Immature natural killer cell (primary cell): ENCODE measurements at places on chromosomes 11 and 22. TPM values are rescaled to one million over a fixed set of nuclear protein-coding genes. Genes with fewer than 3 reads are reported as not detected.
A peak's percentile ranks its signal among the peaks of the same experiment; 100 is the strongest.

- H3K4me3 ChIP-seq, result no peak overlapping the region
- no peaks in the 10 kb centered on the region for H3K36me3 ChIP-seq
- peaks cover 6% of the 10 kb centered on the region for H3K4me1 ChIP-seq
- H3K27ac ChIP-seq, result peak overlapping the region; percentile 62
- peak; percentile 50 for DNase-seq
These were observed 11.8 kb upstream of the MIEF1 start for GRCh38 chr22:39490135-39490798.

DNA sequence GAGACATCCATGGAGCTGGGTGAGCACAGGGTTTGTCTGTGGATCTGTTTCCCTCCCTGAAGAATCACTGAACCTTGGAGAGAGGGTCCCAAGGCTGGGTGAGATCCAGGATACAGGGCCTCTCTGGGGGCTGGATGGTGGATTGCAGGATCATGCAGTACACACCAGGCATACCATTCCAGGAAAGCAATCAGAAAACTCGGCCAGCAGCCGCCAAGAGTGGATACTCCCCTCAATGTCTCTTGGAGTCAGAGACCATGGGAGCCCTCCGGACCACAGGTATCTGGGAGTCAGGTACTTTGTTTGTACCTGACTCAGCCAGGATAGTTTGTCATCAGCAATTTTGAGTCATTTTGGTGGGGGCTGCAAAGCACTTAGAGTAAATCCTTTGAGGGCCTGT is 14.6 kb upstream of the SYT13 start:
- DNase-seq, result no peak
- no peak overlapping the region for H3K27ac ChIP-seq

IL18BP gene
- polyA plus RNA-seq, result 8.6 TPM

MOGAT2 gene
- not detected for polyA plus RNA-seq

SNX32 gene
- 1.6 TPM for polyA plus RNA-seq

OR52K2 gene
- polyA plus RNA-seq, result not detected

GRCh38 chr22:19438298-19438697 is 6.0 kb downstream of the MRPL40 start:
- peak overlapping the region; percentile 20 for H3K27ac ChIP-seq
- DNase-seq, result no peak
- no peaks in the 10 kb centered on the region for H3K27me3 ChIP-seq
- no peak overlapping the region for H3K4me3 ChIP-seq
- H3K36me3 ChIP-seq, result no peaks in the 10 kb centered on the region

OTOG gene
- not detected for polyA plus RNA-seq

DNA sequence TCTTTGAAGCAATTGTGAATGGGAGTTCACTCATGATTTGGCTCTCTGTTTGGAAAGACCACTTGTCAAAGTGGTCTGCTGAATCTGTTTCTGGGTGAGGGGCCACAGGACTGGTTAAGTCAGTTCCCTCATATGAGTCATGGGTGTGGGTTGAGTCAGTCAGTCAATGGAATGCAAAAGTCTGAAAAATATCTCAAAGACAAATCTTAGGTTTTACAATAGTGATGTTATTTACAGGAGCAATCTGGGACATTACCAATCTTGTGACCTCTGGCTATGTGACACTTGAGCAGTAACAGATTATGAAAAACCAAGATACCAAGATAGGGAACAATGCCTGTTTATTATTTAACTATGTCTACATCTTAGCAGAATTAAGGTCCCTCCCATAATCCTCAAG is 311.6 kb downstream of the AASDHPPT start:
- no peak overlapping the region for H3K27ac ChIP-seq
- H3K4me3 ChIP-seq, result no peak overlapping the region
- no peaks in the 10 kb centered on the region for H3K36me3 ChIP-seq
- H3K27me3 ChIP-seq, result no peaks in the 10 kb centered on the region
- DNase-seq, result no peak

KCNJ11 gene
- not detected for polyA plus RNA-seq

GRCh38 chr11:33777906-33778305 is 3.6 kb upstream of the FBXO3 start:
- H3K4me3 ChIP-seq, result no peak overlapping the region
- H3K4me1 ChIP-seq, result peaks cover 23% of the 10 kb centered on the region
- no peak overlapping the region for H3K27ac ChIP-seq

GRCh38 chr22:19863571-19863970 is 8.9 kb upstream of the GNB1L start:
- H3K4me1 ChIP-seq, result no peaks in the 10 kb centered on the region
- H3K36me3 ChIP-seq, result no peaks in the 10 kb centered on the region
- no peak overlapping the region for H3K27ac ChIP-seq
- H3K4me3 ChIP-seq, result no peak overlapping the region
- peaks cover 3% of the 10 kb centered on the region for H3K27me3 ChIP-seq

DNA sequence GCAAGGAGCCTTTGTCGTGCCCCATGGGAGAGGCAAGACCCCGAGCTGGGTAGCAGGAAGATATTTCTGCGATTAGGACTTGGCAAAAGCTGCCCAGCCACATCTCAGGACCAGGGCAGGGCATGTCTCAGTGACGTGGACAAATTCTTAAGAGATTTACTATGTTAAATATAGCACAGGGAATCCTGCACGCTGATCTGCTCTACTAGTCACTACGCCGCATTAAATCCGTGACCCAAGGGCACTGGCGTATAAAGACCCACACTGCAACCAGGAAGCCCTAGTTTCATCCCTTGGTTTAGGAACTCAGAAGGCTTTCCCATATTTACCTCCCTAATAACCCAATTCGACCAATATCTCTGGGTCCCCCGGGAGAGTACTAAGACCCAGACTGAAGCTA is 35.1 kb downstream of the AP1B1 start:
- H3K36me3 ChIP-seq, result peaks cover 43% of the 10 kb centered on the region
- no peaks in the 10 kb centered on the region for H3K4me1 ChIP-seq
- no peaks in the 10 kb centered on the region for H3K27me3 ChIP-seq

GRCh38 chr22:24418786-24419474 is 8.5 kb upstream of the ADORA2A start:
- no peak overlapping the region for H3K4me3 ChIP-seq
- no peak overlapping the region for H3K27ac ChIP-seq
- DNase-seq, result no peak
- peaks cover 9% of the 10 kb centered on the region for H3K36me3 ChIP-seq
- H3K4me1 ChIP-seq, result no peaks in the 10 kb centered on the region

DNA sequence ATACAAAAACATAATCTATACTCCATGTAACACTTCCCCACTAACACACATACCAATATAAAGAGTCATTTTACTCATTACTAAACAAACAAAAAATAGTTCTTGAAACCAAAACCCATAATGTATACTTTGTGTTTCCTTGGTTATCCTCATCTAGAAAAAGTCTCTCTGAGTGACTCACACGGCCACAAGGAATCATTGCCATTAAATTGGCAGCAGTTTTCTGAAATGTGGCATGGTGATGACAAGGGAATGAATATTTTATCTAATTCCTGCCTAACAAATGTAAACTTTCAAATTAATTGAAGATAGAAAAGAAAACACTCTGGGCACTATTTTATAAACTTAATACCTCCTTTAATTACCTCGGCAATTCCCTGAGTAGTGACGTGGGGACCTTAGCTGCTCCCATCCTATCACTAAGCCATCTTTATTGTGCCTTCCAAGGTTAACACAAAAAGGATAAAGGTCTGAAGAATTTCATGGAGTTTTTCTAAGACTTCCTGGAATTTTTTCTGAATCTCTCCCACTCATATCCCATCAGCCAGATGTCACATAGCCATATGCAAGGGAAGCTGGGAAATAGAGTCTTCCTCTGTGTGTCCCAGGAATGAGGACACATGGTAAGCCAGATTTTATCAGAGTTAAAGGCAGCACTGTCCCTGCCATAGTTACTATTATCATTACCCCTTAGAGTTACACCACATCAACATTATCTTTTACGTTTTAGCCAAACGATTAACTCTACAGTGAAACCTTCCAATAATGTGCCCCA is 857.2 kb upstream of the TENM4 start:
- no peaks in the 10 kb centered on the region for H3K4me1 ChIP-seq
- H3K27me3 ChIP-seq, result no peaks in the 10 kb centered on the region
- no peak for DNase-seq
- no peak overlapping the region for H3K4me3 ChIP-seq
- H3K36me3 ChIP-seq, result no peaks in the 10 kb centered on the region

CD248 gene
- not detected for polyA plus RNA-seq

GAL3ST1 gene
- not detected for polyA plus RNA-seq

ADM gene
- 0.19 TPM for polyA plus RNA-seq

- peaks cover 85% of the 10 kb centered on the region for H3K4me1 ChIP-seq
- H3K4me3 ChIP-seq, result peak overlapping the region; percentile 68
- H3K27me3 ChIP-seq, result peaks cover 1% of the 10 kb centered on the region
These were observed 19.0 kb downstream of the CYTH4 start for GRCh38 chr22:37301144-37301830.

OR5AR1 gene
- not detected for polyA plus RNA-seq

DNA sequence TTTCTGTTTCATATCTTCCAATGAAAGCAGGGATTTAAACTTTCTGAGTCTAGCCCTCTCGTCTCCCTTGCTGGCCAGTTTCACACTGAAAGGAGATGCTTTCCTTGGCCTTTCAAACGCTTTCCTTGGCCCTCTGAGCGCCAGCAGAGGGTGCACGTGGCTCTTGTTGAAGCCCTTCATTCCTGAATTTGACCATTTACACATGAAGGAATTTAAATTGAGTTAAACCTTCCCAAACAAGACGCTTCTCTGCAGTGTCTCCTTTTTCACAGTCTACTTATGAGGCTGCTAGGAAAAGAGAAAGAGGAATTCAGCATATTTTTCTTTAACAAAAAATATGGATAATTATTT is 21.6 kb downstream of the NNMT start:
- no peaks in the 10 kb centered on the region for H3K36me3 ChIP-seq
- no peak for DNase-seq
- no peak overlapping the region for H3K4me3 ChIP-seq
- H3K4me1 ChIP-seq, result peaks cover 13% of the 10 kb centered on the region

DNA sequence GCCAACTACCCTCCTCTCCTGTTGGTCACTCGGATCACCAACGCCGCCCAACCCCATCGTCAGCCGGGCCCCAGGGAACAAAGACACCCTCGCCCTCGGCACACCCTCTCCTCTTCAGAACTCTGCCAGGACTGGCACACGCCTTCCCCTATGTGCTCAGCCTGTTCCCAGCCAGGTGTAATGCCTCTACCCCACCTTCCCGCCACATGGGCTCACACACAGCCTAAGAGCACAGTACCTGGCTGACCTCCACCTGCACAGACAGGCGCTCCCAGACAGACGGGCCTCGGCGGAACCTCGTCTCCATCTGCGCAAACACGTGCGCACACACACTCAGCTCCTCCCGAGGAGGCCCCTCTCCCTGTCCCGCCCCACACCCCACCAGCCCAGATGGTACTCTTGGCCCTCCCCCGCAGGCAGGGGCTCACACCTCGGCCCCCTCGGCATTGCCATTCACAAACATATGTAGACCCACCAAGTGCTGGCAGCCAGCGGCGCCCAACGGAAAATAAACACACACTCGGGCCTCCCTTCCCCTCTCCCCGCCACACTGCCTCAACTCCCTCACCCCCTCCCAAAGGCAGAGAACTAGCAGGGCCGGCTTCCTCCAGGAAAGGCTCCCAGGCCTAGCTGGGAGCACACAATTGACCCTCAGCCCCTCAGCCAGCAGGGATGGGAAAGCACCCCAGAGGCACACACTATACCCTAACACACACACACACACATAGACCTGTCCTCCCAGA is 8.5 kb downstream of the ELFN2 start:
- peaks cover 33% of the 10 kb centered on the region for H3K4me1 ChIP-seq
- peak overlapping the region; percentile 87 for H3K4me3 ChIP-seq
- H3K27me3 ChIP-seq, result peaks cover 23% of the 10 kb centered on the region
- DNase-seq, result no peak

DNA sequence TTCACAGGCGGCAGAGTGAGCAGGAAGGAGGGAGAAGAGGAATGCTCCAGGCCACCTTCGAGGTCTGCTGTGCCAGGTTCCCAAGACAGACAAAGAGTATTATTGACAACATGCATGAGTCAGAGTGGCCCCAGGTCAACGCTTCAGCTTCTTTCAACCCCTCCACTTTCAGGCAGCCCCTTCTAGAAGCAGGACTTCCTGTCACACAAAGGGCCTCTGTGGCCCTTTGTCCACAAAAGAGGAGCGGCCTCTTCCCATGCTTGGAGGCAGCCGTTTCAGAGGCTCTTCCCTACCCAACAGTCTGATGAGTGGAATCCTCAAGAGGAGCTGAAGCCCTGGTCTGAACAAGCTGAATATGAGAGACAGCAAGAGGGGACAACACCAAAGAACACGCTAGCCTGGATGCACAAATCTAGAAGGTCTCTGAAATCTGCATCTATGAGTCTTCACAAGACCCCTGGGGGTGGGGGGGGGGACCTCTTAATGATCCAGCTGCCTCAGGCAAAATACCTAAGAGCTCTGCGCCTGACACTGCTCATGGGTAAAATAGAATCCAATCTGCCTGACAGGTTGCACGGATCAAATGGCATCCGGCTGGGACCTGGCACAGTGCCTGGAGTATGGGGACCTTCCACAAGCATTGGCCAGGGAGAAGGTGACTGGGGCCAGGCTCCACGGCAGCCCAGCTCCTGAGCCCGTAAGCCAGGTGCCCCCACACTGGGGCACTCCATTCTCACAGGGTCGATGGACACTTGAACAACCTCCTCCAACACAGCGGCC is 67.5 kb downstream of the PACSIN2 start:
- no peak overlapping the region for H3K27ac ChIP-seq
- no peak for DNase-seq
- H3K36me3 ChIP-seq, result no peaks in the 10 kb centered on the region
- H3K4me3 ChIP-seq, result no peak overlapping the region
- H3K4me1 ChIP-seq, result peaks cover 38% of the 10 kb centered on the region

TREH gene
- not detected for polyA plus RNA-seq

DNA sequence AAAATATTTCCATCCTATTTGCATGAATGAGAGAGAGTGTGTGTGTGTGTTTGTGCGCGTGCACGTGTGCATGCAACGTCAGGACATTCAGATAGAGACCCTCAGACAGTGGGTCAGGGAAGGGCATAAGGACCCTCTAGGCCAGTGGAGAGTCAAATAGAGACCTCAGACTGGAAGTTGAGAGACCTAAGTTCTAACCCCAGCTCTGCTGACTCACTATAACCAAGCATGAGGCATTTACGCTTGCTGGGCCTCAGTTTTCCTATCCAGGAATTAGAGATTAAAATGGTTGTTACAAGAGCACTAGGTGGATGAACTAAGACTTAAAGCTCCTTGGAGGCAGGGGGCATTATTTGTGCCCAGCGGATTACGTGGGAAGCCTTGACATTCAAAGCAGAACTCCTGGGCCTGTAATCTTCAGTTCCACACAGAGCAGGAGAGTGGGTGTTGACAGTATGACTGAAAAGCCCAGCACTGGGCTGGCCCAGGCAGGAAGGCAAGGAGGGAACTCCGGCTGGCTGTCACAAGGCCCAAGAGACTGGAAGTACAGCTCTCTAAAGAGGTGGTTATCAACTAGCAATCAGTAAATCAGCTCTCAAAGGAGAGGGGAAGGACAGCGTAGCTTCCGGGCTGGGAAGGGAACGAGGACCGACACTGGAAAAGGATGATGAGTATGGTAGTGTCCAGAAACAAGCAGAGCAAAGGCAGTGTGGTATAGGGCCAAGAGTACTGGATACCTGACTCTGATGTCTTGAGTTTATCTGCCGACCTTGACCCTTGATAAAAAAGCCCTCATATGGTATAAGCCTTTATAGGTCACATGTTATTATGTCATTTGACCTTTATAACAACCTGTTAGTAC is 9.2 kb downstream of the RHOG start:
- DNase-seq, result no peak
- peaks cover 7% of the 10 kb centered on the region for H3K36me3 ChIP-seq
- peak overlapping the region; percentile 66 for H3K4me3 ChIP-seq
- H3K27ac ChIP-seq, result peak overlapping the region; percentile 85
- peaks cover 81% of the 10 kb centered on the region for H3K4me1 ChIP-seq
- H3K27me3 ChIP-seq, result peaks cover 6% of the 10 kb centered on the region

OR2AT4 gene
- polyA plus RNA-seq, result not detected
